Sigmoid colon (tissue), 7 donors: ENCODE measurements at places on chromosomes 12 and 14.

DNA sequence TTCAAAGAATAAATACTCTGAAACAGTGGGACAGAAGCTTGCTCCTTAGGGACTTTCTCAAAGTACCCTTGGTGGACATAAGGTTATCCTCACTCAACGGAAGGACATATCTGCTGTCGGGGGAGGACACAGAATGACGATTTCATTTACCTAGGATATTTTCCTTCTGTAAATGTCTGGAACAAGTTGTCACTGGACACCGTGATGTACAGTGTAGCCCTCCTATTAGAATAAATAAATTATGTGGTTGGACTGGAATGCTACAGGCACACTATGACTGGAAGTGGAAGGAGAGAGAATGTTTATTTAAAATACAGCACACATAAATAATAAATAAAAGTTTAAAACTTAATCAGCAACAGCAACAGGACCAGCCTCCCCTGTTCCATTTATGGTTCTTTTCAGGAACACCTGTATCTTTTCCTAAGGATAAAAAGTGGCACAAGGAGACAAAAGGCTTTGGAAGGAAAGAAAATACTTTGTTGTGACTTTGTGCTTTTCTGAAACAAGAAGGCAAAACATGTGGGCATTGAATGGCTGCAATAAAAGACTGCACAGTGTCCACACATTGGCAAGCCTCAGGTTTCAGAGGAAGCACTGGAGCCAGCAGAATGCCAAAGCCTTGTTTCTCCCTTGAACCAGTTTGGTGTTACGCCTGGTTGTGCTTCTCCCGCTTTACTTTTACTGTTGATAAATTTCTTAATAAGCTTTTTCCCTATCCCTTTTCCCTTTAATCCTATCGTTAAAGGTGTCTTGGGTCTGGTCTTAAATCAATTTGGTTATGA is 36.8 kb downstream of the FGD4 start:
- DNase-seq: no peak

- peak; percentile 21 for DNase-seq
Measured at GRCh38 chr12:49652921-49653520, 29.7 kb downstream of the PRPF40B start.

- peak; percentile 40 for DNase-seq
Measured at GRCh38 chr12:1829306-1829900, 9.0 kb downstream of the LRTM2 start.

DNA sequence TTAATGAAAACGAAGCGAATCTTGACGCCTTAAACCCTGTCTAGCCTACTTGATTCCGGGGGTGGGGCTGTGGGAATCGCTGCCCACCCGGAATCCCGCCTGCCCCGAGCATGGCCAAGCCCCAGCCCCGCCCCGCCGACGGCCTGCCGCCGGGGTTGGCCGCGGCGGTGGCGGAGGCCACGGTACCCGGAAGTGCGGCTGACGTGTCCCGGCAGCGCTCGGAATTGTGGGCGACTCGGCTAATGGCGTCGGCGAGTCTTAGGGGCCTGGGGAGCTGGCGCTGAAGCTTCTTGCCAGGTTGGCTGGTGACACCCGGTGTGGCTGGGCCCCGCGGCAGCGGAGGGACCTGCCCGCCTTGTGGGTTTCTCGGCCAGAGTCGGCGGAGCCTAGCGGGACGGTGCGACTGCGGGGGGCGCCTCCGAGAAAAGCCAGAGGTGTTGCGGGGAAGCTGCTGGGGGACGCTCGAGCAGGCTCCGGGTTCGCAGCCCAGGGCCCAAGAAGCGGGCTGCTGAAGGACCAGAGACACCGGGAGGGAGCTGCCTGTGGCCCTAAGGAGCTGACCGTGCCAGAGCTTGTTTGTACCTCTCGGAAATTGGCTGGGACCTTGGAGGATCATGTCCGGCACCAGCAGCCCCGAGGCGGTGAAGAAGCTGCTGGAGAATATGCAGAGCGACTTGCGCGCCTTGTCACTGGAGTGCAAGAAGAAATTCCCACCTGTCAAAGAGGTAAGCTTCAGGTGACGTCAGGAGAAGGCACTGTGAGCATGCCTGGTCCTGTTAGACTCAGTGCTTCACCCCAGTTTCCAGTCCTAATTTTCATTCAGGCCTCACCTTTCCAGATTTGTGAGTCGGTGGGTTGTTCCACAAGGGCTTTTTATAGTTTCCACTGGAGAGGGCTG is at the start of gene MON2:
Gene MON2, plus strand, starts transcription at position 233 of the 898 bp plus-strand sequence. Its CDS starts 382 bp downstream, at position 615.
- peak; percentile 92 for DNase-seq

- DNase-seq: no peak
Measured at GRCh38 chr14:45242706-45243105, 10.3 kb downstream of the MIS18BP1 start.

- no peak for DNase-seq
Measured at GRCh38 chr12:101671157-101671791, 26.2 kb upstream of the CHPT1 start.

- peak; percentile 75 for DNase-seq
Measured at GRCh38 chr12:89346741-89347324, 5.5 kb downstream of the DUSP6 start.

DNA sequence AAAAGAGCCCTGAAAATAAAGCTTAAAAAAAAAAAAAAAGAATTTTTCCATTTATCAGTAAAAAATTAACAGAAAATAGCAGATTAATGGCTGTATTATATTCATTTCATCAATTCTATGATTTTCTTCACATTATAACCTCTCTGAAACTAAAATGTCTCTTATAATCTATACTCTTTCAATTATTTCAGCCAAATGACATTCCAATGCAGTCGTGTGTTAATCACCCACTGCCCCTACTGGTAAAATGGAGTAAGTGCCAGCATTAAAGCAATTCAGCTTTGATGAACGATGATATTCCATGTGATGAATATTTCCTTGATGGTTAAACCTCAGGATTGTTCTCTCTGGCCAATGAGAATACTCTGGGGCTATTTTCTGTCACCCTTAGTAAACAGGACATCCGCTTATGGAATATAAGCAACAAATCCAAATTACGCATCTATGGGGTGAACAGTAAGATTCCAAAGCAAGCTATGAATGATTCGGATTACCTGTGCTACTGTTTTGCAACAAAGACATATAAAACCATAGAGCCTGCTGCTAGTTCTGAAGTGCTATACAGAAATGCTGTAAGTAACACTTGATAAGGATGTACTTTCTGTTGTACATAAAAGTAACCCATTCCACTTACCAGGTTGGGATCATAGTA is 20.3 kb upstream of the SYCP3 start:
- no peak for DNase-seq
